ENCODE measurements at places on chromosomes 3 and 15.

DNA sequence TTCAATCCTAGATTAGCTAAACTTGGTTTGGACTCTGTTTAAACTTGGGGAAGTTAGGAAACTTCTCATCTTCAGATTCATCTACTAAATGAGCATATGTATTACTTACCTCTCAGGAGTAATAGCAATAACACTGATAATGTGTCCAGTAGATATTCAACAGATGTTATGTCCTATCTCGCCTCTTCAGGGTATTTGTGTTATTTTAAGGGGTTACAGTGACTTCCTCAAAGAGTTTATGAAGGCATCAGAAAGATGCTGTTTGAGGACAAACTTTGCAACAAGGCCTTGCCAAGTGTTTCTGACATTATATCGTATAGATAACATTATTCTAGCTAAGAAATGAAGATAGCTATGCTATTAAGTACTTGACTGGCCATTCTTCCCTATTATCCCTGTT, 522.3 kb downstream of the IGSF11 start:
- DNase-seq: no peak

GRCh38 chr15:36879568-36880222, 220.7 kb downstream of the MEIS2 start:
- no peak for DNase-seq

DNA sequence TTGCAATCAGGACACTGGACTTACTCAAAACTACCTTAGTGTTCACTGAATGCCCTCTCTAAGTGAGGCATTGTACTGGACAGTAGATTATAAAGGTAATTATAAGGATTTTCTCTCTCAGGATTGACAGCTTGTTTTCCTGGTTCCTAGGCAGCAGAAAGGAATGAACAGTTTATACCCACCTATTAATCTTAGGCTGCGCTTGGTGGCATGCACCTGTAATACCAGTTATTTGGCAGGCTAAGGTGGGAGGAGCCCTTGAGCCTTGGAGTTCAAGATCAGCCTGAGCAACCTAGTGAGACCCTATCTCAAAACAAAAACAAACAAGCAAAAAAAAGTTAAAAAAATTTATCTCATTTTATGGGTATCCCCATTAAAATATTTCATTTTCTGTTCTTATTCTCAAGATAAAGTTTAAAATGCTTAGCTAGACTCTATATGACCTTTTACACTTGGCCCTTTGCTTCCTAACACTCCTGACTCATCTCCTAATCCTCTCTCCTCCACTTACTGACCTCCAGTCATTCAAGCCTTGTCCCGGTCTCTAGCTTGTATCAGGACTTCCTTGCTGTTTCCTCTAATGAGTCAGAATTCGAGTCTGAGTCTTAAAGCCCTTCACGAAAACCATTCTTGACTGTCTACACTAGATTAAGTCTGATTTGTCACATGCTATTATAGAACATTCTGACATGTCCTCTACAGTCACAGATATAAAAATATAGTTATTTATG, 348.6 kb downstream of the NLGN1 start:
- no peak for DNase-seq

- no peak for DNase-seq
Measured at GRCh38 chr3:25476639-25477038, 48.6 kb downstream of the RARB start.

DNA sequence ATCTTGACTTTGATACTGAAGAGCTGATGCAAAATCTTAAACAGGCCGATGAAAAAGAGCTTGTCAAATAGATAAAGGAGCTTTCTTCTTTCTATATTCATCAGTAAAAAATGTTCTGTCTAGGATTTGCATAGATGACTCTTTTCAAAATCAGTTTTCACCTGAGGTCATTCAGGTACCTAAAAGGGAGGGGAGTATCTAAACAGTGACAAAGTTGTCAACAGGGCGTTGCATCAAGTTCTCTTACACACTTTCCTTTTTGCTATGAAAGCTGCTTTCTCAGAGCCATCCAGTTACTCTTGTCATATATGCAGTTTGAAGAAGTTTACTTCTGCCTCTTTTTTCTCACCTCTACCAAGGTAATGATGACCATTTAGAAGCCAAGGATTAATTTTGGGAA, 60.0 kb downstream of the AKAP13 start:
- DNase-seq: no peak

- DNase-seq: no peak
Measured at GRCh38 chr15:101470548-101471239, 18.8 kb downstream of the PCSK6 start.

- DNase-seq: peak; percentile 41
Measured at GRCh38 chr15:73265536-73266153, 103.1 kb downstream of the HCN4 start.

- no peak for DNase-seq
Measured at GRCh38 chr3:150469031-150469930, 61.2 kb downstream of the TSC22D2 start.

DNA sequence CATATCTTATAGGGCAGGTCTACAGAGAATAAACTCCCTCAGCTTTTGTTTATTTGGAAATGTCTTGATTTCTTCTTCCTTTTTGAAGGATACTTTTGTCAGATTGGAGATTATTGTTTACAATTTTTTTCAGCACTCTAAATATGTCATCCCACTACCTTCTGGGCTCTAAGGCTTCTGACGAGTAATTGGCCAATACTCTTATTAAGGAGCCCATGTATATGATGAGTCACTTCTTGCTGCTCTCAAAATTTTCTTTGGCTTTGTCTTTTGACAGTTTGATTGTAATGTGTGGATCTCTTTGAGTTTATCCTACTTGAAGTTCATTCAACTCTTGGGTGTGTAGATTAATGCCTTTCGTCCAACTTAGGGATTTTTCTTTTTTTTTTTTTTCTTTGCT, 28.9 kb upstream of the CD200R1L start:
- no peak for DNase-seq

DNA sequence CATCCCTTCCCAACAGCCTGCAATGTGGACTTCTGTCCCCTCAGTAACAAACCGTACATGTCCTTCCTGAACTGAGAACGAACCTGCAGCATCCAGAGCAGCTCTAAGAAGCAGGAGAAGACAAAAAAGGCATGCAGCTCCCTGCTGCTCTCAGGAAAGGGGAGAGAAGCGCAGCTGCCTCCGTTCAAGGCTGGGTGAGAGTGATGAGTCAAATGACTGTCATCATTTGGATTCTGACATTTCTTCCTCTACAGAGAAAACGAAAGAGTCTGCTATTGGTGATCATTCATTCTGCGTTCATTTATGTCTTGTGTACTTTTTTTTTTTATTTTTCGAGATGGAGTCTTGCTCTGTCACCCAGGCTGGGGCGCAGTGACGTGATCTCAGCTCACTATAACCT, 677.8 kb downstream of the FHIT start:
- DNase-seq: no peak

DNA sequence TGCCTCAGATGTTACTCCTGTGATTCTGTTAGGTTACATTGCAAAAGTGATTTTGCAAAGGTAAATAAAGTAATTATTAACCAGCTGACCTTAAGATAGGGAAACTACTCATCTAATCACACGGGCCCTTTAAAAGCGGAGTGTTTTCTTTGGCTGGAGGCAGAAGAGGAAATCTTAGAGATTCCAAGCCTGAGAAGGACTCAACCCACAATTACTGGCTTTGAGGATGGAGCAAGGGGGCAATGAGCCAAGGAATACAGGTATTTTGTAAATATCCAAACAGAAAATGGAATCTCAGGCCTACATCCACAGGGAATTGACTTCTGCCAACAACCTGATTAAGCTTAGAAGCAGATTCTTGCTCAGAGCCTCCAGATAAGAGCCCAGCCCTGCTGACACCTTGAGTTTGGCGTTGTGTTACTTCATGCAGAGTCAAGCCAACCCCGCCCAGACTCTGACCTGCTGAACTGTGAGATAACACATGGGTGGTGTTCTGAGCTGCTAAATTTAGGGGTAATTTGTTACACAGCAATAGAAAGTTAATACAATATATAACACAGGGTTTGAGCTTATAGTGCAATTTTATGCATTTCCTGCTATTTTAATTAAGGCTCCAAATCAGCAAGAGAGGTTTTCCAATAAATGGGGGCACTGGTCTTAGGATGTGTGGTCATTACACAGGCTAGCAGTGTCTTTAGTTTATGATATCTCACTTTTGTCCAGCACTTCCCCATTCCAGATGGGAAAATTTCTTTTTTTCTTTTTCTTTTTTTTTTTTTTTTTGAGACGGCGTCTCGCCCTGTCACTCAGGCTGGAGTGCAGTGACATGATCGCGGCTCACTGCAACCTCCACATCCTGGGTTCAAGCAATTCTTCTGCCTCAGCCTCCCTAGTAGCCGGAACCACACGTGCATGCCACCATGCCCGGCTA, 19.5 kb downstream of the NFKBIZ start:
- DNase-seq: no peak

DNA sequence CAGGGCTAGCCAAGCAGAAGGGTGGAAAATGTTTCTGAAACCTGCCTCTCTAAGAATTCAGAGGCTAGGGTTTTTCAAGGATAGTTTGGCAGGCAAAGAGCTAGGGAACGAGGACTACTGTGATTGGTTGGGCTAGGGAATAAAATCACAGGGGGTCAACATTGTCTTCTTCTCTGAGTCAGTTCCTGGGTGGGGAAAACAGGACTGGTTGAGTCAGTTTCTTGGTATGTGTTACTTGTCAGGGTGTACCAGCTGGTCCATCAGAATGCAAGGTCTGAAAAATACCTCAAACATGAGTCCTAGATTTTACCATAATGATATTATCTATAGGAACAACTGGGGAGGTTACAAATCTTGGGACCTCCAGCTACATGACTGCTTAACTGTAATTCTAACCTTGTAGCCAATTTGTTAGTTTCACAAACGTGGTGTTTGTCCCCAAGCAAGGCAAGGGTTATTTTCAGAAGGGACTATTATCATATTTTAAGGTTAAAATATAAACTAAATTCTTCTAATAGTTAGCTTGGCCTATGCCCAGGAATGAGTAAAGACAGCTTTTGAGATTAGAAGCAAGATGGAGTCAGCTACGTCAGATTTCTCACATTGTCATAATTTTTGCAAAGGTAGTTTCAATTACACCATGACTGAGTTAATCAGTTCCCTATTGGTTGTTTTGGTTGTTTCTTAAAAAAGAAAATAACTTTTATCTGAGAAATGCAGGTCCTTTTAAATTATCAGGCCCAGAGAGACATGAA, 231.5 kb downstream of the ALCAM start:
- no peak for DNase-seq

DNA sequence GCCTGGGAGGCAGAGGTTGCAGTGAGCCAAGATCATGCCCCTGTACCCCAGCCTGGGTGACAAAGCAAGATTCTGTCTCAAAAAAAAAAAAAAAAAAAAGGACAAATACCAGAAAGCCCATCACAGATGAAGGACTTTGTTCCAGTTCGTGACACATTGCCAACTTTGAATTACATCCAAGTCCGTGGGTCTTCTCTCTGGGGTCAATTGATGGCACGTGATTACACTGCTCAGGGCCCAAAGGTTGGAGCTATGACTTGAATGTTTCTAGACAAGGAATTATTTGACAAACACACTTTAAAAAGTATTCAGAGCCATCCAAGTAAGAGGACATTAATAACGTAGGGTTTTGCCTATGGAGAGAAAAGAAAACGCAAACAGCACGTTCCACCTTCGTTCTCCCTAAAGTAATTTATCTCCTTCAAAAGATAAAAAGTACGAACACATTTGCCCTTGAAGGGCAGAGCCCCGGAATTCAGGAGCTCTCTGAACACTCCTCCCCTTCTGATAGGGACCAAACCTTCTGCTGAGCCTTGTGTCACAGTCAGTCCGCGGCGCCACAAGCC, 31.3 kb upstream of the ST3GAL6 start:
- no peak for DNase-seq

DNA sequence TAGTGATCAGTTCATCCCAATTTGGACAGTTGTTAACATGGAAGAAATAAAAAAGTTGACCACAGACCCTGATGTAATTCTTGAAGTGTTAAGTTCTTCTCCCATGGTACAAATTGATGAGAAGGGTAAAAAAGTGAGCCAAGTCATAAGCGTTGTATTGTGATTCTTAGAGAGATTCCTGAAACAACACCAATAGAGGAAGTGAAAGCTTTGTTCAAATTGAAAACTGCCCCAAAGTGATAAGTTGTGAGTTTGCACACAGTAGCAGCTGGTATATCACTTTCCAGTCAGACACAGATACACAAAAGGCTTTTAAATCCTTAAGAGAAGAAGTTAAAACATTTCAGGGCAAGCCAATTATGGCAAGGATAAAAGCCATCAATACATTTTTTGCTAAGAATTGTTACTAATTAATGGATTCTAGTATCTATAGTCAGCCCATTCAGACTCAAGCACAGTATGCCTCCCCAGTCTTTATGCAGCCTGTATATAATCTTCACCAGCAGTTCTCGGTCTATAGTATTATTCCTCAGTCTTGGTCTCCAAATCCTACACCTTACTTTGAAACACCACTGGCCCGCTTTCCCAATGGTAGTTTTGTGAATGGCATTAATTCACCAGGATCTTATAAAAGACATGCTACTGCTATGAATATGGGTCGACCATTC, 38.2 kb downstream of the CDIN1 start:
- DNase-seq: no peak

DNA sequence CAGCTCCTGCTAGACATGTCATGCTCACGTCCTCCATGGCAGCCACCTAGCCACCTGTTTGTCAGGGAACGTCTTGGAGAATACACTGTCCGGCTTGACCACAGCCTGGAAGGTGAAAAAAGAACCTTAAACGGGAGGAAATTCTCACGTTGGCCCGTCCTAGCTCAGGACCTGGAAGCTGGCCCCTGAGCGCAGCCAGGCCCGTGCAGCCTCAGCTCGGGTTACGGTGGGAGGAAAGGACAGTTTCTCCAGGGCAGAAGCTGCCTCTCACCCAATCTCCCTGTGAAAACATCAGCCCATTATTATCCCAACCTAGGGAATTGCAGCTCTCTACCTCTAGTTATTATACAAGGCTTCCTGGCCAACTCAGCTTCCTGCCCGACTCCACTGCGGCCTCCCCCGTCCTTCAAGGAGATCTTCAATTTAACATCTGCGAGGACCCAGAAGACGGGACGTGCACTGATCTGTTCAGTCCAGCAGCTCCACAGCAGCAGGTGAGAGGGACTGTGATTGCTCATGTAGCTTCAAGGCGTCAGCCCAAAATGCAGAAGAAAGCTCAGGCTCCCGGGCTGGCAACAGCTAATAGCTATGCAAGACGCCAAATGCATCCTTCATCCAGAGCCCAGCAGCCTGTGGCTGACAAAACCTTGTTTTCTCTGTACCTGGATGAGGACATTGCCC, 84.7 kb downstream of the ADAMTS17 start:
- no peak for DNase-seq

DNA sequence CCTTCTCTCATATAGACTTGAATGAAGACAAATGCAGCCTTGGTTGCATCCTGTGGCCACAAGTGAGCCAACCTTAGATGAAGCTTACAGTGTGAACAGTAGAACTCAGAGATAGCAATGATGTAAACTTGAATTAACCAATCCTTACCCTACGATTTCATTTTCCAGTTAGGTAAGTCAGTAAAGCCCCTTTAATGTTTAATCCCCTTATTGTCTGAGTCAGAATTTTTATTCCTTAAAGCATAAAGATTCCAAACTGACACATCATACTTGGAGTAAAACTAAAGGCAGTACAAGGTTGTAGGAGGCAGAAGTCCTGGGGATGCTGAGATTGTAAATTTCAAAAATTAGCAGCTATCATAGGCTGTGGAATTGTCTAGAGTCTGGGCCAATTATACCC, 507.8 kb upstream of the DPH6 start:
- no peak for DNase-seq

- no peak for DNase-seq
Measured at GRCh38 chr3:26622621-26623418, at the start of gene LRRC3B. LRRC3B (plus strand) TSS chr3:26622772; CDS start chr3:26709673, 86,901 bp downstream.
